ENCODE measurements at places on chromosomes 2 and 18.
A peak's percentile ranks its signal among the peaks of the same experiment; 100 is the strongest.

- no peak for DNase-seq
Observed at GRCh38 chr2:18325118-18325517, 235.3 kb downstream of the RDH14 start.

- no peak for DNase-seq
Observed at GRCh38 chr2:186532891-186533290, 46.8 kb downstream of the ZC3H15 start.

- no peak for DNase-seq
Observed at GRCh38 chr2:223418604-223419199, 183.5 kb downstream of the SCG2 start.

- DNase-seq: no peak
Observed at GRCh38 chr2:134736167-134736880, 17.5 kb upstream of the TMEM163 start.

DNA sequence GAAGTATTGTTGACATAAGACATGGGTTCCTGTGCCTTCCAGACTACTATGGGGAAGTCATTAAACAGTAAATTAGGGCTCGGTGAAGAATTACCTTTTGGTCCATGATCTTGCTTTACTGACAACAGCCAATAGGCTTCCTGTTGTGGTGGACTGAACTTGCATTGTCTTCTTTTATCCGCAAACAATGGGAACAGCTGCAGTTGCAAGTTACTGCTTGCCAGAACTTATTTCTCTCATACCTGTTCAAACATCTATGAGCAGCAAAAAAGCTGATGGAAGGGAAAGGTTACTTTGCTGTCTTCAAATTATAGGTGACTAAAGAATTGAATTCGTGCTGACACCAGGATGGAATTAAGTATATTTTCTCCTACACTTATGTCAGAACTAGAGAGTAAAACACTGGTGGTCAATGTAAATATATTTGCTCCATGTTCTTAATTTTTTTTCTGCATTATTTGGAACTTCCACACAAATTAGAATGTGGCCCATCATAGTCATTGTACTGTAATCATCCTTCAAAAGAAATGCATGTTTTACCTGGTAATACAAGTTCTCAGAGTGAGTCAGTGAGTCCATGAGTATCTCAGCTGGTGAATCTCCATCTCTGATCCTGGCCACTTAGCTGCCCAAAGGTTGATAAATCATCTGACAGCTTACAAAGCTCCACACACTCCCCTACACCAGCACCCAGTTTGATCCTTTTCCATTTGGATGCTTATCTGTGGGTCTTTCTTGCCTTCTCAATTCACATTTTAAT lies 37.3 kb upstream of the RNF152 start:
- no peak for DNase-seq

- no peak for DNase-seq
Observed at GRCh38 chr2:164960159-164960558, 4.8 kb upstream of the SLC38A11 start.

- no peak for DNase-seq
Observed at GRCh38 chr2:55604027-55604565, 13.3 kb downstream of the PPP4R3B start.

DNA sequence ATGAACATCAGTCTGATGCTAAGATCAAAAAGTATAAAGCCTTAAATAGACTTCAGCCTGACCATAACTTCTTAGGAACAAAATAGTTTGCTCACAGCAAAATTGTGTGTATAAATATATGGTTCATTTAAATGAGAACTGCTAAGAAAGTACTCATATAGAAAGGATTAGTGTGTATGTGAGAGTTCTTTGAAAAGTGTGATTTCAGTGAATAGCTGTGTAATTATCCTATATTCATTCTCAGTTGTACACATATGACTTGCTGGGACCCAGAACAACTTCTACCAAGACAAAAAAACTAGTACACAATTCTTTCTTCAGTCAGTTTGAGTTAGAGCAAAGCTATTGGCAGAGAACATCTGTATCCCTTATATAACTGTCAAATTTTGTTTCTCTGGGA lies 7.2 kb downstream of the BBS5 start:
- DNase-seq: no peak

- no peak for DNase-seq
Observed at GRCh38 chr2:9462886-9463697, 11.3 kb upstream of the IAH1 start.

DNA sequence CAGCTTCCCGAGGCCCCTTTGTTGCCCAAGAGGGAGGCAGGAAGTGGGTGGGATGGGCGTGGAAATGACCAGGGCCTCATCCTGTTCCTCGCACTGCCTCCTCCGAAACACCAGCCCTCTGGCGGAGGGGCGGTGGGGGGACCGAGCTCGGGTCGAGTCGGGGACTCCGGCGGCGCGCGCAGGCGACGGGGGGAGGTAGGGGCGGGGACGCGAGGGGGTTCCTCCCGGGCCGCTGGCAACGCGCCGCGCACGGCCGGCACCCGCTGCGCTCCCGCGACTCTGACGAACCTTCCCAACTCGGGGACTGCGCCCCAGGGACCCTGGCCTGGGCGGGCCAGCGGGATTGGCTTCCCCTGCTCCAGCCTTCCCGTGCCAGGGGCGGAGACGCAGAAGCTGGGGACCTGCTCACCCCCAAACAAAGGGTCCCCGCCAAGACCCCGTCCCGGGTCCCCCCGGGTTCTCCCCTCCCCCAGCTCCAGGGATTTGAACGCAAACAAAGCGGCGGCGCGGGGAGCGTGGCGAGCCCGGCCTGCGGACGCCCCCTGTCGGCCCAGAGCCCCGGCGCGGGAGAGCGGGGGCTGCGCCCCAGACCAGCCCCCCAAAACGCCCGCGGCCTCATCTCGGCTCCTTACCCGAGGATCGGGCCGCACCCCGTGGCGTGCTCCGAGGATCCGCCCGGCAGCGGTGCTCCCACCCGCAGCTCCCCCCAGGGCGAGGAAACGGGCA lies 1.2 kb downstream of the SEMA4C start:
- DNase-seq: peak; percentile 52

GRCh38 chr2:165682546-165682945 lies 111.5 kb downstream of the GALNT3 start:
- no peak for DNase-seq

- no peak for DNase-seq
Observed at GRCh38 chr18:79857082-79857671, 59.4 kb downstream of the KCNG2 start.

- no peak for DNase-seq
Observed at GRCh38 chr2:60379684-60380083, 173.8 kb downstream of the BCL11A start.

DNA sequence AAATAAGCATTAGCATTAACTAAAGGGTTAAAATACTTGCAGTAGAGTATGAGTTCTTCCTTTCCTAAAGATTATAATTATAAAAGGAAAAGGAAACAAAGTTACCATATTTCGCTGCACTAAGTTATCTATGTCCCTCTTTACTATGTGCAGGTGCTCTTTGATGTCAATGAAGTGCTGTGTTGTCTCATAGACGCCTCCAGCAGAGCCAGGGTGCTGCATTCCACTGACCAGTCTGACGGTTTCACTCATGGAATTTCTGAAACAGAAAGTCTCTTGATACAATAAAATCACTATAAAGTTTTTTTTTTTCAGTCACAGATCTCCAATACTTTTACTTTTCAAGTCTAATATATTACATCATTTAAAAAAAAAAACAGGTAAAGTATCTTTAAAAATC lies 14.5 kb upstream of the CPLX4 start:
- no peak for DNase-seq

- DNase-seq: no peak
Observed at GRCh38 chr2:188870289-188870688, 103.9 kb upstream of the COL3A1 start.

GRCh38 chr2:159933727-159934049 lies 128.7 kb downstream of the PLA2R1 start:
- no peak for DNase-seq

DNA sequence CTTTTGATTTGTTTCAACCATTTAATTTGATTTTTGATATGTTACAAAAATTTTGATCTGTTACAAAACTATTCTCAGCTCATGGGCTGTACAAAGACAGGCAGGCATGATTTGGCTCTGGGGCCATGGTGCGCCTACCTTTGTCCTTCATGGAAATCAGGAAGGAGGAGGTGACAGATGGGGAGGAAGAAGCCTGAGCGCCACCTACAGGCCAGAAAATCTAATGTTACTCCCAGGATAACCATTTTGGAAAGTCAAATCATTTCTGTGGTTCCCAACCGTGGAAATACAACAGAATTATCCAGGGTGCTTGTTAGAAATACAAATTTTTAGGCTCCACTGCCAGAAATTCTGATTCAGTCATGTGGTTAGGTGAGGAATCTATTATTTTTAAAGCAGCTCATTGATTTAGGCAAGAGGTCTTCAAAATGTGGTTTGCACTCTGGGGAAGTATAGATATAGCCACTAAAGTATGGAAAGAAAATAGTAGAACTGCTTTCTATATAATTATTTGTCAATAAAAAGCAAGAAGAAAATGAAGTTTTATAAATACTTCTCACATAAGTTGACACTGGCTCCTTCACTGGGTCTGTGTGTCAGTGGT lies 93.9 kb downstream of the EVA1A start:
- no peak for DNase-seq

DNA sequence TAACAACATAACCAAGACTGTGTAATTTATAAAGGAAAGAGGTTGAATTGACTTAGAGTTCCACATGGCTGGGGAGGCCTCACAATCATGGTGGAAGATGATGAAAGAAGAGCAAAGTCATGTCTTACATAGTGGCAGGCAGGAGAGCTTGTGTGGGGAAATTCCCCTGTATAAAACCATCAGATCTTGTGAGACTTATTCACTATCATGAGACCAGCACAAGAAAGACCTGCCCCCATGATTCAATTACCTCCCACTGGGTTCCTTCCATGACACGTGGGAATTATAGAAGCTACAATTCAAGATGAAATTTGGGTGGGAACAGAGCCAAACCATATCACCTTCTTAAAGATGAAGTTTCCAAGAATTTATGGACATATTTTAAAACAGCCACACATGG lies 2.5 kb upstream of the IL36RN start:
- DNase-seq: no peak

- no peak for DNase-seq
Observed at GRCh38 chr2:30223413-30223874, 7.9 kb upstream of the LBH start.

- no peak for DNase-seq
Observed at GRCh38 chr2:205545971-205546816, 136.1 kb upstream of the NRP2 start.

GRCh38 chr18:22465859-22466457 lies 48.2 kb upstream of the CTAGE1 start:
- DNase-seq: no peak

DNA sequence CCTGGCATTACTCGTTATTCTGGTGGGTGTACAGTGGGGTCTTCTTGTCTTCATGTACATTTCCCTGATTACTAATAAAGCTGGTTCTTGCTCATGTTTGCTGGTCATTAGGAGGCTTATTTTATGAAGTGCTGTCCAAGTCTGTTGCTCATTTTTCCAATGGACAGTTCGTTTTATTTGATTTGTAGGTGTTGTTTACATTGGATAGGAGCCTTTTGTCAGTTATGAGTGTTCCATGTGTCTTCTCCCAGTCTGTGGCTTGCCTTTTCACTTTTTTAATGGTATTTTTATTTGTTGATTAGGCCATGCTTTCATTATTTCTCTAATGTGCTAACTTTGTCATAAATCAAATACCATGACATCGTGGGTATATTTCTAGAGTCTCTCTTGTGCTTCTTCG lies 51.9 kb downstream of the CEP192 start:
- DNase-seq: no peak

DNA sequence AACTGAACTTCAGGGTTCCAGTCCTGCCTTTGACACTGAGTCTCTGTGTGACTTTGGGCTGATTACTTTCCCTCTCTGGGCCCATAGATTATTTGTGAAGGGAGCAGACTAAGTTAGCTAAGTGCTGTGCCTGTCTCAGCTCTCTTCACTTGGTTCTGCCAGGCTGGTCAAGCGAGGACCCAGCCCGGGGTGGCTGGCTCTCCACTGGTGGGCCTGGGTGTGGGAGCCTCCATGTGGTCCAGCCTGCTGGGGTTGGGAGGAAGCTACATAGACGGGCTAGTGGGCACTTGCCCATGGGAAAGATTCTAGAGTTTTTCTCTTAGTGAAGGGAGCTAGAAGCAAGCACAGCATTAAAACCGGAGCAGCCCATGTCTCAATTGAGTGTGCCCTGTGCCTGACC lies 59.0 kb downstream of the DYSF start:
- DNase-seq: no peak

GRCh38 chr2:144323946-144324345 lies 196.0 kb downstream of the ZEB2 start:
- DNase-seq: no peak

DNA sequence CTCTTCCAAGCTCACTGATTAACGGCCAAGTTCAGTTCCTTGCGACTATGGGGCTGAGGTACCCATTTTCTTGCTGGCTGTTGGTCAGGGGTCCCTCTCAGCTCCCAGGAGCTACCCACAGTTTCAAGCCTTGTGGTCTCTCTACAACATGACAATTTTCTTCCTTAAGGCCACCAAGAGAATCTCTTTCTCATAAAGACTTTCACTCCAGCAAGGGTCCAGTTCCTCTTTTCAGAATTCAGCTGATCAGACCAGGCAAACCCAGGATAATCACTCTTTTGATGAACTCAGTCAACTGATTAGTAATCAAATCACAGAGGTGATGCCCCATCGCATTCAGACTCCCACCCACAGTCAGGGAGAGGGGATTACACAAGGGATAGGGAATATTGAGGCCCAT lies 129.7 kb downstream of the IRS1 start:
- no peak for DNase-seq

DNA sequence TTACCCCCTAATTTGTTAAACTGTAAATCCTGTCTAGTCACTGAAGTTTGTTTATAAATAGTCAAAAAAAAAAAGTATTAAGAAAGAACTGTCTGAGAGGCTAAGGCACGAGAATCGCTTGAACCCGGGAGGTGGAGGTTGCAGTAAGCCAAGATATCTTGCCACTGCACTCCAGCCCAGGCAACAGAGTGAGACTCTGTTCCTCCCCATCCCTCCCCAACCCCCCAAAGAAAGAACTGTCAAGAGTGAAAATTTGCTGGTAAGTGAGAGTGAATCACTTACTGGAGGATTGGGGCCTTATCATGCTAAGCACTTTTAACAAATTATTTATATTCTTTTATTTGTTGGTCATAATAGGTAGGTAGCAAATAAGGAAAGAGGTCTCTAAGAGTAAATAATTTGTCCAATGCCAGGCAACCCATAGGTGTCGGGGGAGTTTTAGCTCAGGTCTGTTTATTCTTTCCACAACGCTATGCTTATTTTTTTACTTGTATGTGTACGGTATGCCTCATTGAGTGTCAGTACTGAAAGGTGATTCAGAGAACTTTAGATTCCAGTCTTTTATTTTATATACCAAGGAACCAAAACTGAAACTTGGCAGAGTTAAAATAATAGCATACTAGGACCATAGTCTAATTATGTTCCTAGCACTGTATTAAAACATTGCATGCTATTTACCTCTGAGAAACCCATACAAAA lies 2.5 kb downstream of the TAF4B start:
- DNase-seq: no peak

- no peak for DNase-seq
Observed at GRCh38 chr2:177078416-177078815, 134.2 kb upstream of the HNRNPA3 start.

Measured in activated T-helper 1 cell treated with anti-CD3 and anti-CD28 coated beads, Interleukin-12 subunit alpha, Interleukin-12 subunit beta, Interleukin-2, Interleukin-4 antibody, amounts not matched to agents 30 ng/mL and 10 ng/mL and 1 ng/mL, durations not matched to agents 14 hours and 24 hours and 36 hours (primary cell).